ENCODE measurements at places on chromosomes 12 and 14. TPM values are rescaled to one million over a fixed set of nuclear protein-coding genes. Genes with fewer than 3 reads are reported as not detected.

Gene COA8
- 18.3 TPM for total RNA-seq

Gene AICDA
- total RNA-seq = not detected

Gene C3AR1
- 3.1 TPM for total RNA-seq

- no peak for DNase-seq
Measured at GRCh38 chr14:100134586-100134985, 24.9 kb downstream of the DEGS2 start.

DNA sequence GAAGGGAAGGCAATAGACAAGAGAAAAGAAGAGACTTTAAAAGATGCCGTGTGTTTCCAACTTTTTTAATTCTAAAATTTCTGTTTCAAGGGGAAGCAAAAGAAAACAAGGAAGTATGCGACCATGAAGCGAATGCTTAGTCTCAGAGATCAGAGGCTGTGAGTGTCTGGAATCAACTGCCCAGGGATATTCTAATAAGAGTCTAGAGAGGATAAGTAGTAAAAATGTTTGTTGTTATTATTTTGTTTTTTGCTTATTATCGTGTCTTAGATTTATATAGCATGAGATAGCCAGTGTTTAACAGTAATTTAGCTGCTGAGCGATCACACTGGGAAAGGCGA, 421 bp downstream of the FCF1 start:
- DNase-seq = no peak

GRCh38 chr12:13472690-13473089, 276.2 kb downstream of the EMP1 start:
- no peak for DNase-seq

- DNase-seq = no peak
Measured at GRCh38 chr14:26400373-26400772, 197.5 kb downstream of the NOVA1 start.

GRCh38 chr12:12585115-12585863, 22.6 kb upstream of the DUSP16 start:
- no peak for DNase-seq

DNA sequence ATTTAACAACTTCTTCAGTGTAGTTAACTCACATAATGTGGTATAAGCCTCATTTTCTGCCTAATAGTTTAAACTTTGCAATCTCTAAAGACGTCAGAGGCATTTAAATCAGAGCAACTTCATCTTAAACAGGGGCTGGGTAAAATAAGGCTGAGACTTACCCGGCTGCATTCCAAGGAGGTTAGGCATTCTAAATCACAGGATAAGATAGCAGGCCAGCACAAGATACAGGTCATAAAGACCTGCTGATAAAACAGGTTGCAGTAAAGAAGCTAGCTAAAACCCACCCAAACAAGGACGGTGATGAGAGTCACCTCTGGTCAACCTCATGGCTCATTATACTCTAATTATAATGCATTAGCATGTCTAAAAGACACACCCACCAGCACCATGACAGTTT, 115.6 kb upstream of the PKP2 start:
- no peak for DNase-seq

- DNase-seq = no peak
Measured at GRCh38 chr12:116765271-116765670, 27.2 kb downstream of the RNFT2 start.

DNA sequence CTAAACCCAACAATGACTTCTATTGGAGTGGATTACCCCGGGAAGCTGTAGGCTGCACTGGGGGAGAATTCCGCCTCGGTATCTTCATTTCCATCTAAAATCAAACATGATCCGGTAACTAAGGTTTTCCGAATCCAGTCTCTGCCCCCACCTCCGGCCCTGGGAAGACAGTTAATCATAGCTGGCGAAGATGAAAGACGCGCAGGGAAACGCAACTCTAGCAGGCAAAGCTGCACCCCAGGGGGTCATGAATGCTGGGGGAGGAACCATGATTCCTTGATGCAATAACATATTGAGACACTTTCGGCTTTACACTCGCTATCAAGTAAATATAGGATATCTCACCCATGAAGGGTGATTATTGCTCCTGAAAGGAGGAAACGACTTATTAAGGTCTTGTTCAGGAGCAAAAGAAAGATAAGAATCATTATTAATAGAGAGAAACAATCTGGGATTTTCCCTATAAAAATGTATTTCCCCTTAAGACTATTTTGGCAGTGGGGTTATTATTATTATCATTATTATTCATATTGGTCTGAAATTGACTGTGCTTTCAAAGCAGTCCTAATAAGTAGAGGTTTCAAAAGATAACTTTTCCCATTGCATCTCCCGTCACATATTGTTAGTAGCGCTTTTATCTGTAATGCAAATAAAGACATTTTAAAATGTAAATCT, 614.9 kb downstream of the VRK1 start:
- no peak for DNase-seq

DNA sequence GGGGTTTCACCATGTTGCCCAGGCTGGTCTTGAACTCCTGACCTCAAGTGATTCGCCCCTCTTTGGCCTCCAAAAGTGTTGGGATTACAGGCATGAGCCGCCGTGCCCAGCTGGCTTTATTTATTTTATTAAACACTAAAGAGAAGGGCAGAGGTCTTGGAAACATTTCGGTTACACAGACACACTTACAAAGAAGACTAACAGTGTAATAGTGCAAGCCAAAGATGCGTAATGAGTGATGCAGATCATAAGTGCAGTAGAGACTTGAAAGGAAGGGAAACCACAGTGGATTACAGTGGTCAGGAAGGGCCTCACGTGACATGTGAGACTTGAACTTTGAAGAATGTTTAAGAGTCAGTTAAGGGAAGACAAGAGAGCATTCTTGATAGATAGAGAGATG, 33.9 kb upstream of the CDK17 start:
- peak; percentile 15 for DNase-seq

GRCh38 chr12:42325653-42326474, at the start of the genes PPHLN1 and ZCRB1:
TSS of gene PPHLN1 (plus strand) at chr12:42326167. CDS start at chr12:42335903, 9,736 bp downstream.
TSS of gene ZCRB1 (minus strand) at chr12:42326094. CDS start at chr12:42324102, 1,992 bp downstream.
- DNase-seq = peak; percentile 64

GRCh38 chr12:39685854-39686657, 66.5 kb upstream of the ABCD2 start:
- no peak for DNase-seq

- DNase-seq = no peak
Measured at GRCh38 chr12:29428633-29429032, 47.7 kb upstream of the ERGIC2 start.

DNA sequence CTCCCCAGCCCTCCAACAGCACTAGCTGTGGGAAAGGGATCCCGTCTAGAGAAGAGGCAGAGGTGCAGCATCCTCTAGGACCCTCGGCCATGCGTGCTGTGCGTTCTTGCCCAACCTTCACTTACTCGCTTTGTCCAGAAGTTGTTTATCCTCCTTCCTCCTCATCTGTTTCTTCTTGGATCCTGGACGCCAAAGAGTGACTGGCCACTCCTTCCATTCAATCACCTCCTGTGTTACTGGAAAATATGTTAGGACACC, 140.5 kb downstream of the ZFP36L1 start:
- no peak for DNase-seq

GRCh38 chr14:75456069-75456996, 28.5 kb downstream of the JDP2 start:
- no peak for DNase-seq

GRCh38 chr12:99250091-99250490, 397.5 kb upstream of the GARIN6 start:
- DNase-seq = no peak

GRCh38 chr12:65907513-65907912, 83.2 kb downstream of the HMGA2 start:
- DNase-seq = no peak

DNA sequence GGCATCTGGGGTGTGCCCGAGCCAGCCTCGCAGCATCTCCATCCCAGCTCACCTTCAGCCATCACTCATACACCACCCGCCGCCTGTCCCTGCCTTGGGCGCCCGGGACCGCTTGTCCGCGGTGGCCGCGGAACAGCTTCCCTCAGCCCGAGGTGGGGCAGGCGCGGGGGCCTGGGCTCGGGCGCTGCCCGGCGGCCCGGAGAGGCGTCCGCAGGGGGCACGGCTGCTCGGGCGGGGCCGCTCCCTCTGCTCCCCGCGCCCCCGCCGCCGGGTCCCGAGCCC, 430 bp downstream of the SLC41A2 start:
- DNase-seq = no peak

Measured in T-helper 17 cell (primary cell).